NCI-H187 treated with DMSO at 0.1 percent for 48 hours (cell line): ENCODE measurements at places on chromosomes 3 and 15.

DNA sequence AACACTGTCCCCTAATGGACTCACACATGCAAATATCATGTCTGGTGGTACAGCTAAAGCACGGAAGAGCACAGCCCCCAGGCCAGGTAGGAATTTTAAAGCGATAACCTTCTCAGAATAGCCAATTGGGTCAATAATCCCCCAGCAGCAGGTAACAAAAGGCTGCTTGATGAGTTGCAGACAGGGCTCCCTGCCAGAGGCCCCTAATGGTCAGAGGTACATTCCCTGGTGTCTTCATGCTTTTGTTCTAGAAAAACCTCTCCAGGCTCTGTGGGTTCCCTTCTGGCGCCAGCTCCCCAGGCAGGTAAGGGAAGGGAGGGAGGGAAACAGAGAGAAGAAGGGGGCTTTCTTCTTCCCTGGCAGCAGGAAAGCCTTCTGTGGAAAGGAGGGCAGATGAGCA is 43.4 kb upstream of the PRTG start:
- no peak for DNase-seq

GRCh38 chr3:5254281-5255048 is 67.0 kb downstream of the EDEM1 start:
- no peak for DNase-seq

- no peak for DNase-seq
Observed at GRCh38 chr15:57561041-57561711, 30.5 kb upstream of the MYZAP start.

- DNase-seq = no peak
Observed at GRCh38 chr3:30426293-30426993, 180.0 kb upstream of the TGFBR2 start.

DNA sequence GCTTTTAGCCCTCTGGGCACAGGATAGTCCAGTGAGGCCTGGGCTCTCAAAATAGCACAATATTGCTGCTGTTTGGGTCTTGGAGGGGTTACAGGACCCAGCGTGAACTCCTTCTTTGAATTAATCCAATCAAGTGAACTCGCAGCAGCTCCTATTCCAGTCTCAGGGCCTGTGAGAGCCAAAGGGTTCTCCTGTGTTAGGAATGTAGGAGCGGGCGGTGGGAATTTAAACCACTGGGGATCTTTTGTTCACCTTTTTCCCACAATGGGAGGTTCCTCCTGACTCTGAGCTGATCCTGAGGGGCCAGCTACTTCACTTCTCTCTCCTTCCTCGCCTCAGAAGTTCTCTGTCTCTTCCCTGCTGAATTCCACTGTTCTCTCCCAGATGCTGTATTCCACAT is 504.0 kb downstream of the UNC13C start:
- no peak for DNase-seq

GRCh38 chr15:101267320-101268104 is 9.8 kb downstream of the SELENOS start:
- no peak for DNase-seq

- DNase-seq = no peak
Observed at GRCh38 chr3:71994906-71995305, 210.0 kb upstream of the PROK2 start.

DNA sequence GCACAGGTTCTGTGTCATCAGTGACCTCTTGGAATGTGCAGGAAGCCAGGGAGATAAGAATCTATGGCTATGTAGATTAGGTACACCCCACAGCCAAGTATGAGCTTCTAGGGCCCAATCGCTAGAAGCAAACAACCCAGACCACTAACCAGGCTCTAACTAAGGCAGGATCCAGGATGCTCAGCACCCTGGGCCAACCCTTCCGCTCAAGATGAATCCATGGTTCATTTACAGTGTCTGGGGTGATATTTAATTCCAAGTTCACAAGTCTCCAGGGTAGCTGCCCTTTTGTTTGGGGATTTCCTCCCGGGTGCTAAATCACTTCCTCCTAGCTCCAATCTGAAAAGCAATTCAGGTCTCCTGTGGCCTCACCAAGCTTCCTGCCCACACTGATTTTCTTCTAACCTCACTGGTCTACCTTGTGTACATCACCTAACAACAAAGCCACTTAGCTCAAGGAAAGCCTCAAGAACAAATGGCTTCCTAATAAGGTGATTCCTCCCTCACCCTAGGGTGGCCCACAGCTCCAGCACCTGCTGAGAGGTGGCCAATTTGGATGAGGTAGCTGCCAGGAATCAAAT is 2.4 kb downstream of the EHD4 start:
- no peak for DNase-seq

GRCh38 chr3:145070795-145071194 is 1090.2 kb downstream of the PLOD2 start:
- DNase-seq = no peak

DNA sequence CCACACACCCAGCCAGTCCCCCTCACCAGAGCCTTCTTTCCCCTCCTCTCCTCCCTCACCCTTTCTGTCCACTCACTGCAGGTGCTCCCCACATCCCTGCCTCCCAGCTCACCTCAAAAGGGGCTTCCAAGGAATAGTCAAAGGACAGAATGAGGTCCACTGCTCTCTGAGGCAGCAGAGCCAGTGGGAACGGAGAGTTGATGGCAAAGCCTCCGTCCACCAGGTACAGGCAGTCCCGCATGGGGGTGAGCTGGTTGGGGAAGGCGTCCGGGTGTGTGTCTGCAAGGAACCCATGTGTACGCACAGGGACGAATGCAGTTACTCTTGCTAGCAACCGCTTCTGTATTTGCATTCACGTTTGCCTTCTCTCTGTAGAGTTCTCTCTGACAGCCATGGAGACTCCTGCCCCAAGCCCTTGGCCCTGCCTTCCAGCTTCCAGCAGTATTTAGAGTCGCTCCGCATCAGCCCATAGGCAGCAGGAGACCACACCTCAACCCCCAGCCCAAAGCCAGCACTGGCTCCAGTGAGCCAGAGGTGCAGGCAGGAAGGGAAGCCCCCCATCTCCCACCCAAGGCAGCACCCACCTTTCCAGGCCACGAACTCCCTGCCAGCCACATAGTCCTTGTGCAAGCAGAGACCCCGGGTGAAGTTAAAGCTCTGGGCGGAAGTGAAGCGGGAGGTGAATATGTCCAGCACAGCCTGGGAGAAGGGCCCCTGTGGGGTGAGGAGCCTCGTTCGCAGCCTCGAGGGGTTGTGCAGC is 12.4 kb downstream of the PLA2G4F start:
- no peak for DNase-seq

DNA sequence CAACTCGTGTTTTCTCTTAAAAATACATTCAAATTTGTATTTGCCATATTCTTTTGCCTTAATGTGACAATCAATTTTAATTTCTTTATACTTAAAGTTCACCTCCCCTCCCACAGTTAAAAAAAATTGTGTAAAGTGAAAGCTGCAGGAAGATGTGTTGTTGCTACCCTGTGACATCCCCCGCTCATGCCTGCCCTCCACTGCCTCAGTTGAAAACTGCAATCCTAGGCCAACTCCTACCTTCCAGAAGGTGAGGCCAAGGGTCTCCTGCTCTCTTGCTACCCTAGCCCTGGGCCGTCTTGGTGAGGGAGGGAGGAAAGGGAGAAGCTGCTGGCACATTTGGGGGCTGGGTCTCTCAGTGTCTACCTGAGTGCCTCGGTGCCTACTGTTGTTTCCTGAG is 57.0 kb upstream of the CMTM7 start:
- DNase-seq = no peak

- DNase-seq = no peak
Observed at GRCh38 chr3:27573780-27574437, 89.7 kb upstream of the SLC4A7 start.
